ENCODE measurements at places on chromosomes 6 and 20.

- no peak for DNase-seq
Measured at GRCh38 chr6:89120371-89120770, 2.5 kb upstream of the SRSF12 start.

DNA sequence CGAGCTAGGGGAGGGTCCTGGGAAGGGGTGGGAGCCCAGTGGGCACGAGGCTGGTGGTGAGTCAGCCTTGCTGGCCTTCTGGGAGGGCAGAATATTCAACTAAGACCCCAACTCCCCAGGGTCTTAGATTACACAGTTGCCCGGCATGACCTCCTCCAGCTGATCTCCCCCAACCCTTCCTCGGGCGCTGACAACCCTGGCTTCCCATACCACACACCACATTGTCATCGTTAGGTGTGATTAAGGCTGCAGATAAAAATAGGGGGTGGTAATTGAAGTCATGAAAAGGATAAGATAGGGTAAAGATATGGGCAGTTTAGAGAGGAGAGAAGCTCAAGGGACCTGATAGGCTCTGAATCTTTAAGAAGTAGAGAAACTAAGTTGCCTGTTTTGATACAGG, 10.5 kb downstream of the CDC40 start:
- DNase-seq: no peak

- no peak for DNase-seq
Measured at GRCh38 chr6:127191716-127192115, 73.2 kb downstream of the RSPO3 start.

DNA sequence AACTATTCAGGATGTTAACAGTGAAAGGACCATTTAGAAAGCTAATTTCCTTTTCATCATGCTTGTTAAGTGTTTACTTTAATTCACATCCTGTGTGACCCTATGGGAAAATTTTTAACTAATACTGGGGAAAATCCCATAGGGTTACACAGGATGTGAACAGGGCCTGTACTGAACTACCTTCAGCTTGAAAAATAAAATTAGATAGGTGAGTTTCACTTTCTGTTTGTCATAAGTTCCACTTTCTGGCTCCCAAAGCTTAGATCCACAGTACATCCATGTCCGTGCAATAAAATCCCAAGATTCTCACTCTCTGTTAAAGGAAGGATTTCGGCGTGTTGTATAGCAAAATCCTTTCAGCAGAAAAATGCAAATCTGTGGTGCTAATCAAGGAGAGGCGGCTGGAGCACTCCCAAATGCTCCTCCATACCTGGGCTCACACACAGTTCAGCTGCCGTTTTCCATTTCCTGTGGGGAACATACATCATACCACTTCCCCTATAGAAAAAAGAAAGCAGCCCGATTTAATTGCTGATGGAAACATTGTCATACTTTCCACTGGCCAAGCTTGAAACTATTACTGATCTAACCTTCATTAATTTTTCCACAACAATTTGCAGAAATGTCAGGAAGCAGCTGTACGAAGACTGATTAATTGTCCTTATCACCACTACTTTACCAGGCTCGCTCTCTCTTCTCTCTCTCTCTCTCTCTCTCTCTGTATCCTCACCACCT, 125.2 kb downstream of the HIVEP2 start:
- no peak for DNase-seq

DNA sequence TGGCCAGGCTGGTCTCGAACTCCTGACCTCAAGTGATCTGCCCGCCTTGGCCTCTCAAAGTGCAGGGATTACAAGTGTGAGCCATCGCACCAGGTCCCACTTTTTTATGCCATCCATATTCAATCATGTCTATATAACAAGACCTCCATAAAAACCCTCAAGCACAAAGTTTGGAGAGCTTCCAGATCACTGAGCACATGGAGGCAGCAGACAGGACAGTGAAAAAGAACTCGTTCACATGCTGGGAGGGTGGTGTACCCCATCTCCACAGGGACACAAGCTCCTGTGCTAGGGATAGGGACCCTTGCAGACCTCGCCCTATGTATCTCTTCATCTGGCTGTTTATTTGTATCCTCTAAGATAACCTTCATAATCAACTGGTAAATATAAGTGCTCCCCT, 30.3 kb downstream of the KIF13A start:
- DNase-seq: no peak

GRCh38 chr20:46322641-46323040, 14.3 kb upstream of the CDH22 start:
- no peak for DNase-seq

GRCh38 chr20:32116079-32116521, 6.6 kb downstream of the TM9SF4 start:
- no peak for DNase-seq

DNA sequence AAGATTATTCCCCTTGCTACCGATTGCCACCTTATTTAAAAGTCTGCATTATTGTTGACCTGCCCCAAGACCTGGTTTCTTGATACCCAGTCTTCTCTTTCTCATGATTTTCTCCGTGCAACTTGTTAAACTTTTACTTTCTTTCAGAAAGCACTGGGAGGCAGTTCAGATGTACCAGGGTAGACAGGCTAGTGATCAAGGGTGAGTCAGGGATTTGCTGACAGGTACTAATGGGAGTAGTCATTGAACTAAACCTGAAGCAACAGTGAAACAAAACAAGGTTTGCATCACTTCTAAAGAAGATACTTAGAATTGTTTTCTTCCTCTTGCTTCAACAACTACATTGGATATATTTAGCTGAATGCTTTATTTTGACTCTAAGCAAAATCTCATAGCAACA, 124.4 kb downstream of the KCNQ5 start:
- DNase-seq: no peak

- DNase-seq: no peak
Measured at GRCh38 chr6:118216751-118217150, 309.7 kb downstream of the SLC35F1 start.

DNA sequence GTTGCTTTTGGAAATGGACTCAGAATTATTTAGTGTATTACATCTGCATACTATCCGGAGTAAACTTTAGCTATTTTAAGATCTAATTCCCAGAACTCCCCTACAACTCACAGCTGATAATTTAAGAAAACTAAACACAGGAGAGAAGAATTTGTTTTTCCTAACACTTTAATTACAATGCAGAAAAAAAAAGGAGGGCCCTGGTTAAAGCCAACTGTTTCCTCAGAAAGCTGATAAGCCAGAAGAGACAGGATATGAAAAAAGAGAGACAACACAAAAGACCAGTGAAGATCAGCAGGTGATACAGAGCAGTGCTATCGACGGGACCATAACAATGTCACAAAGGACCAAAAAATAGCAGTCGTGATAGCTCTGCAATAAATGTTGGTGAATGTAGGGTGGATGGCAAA, 5.8 kb downstream of the IFNGR1 start:
- DNase-seq: no peak

GRCh38 chr20:25644814-25645213, 21.0 kb upstream of the NANP start:
- no peak for DNase-seq

- no peak for DNase-seq
Measured at GRCh38 chr20:53824779-53825178, 231.1 kb upstream of the ZNF217 start.

- DNase-seq: peak; percentile 70
Measured at GRCh38 chr20:59495894-59496510, 108.3 kb upstream of the PHACTR3 start.

GRCh38 chr6:151561238-151561637, 67.4 kb downstream of the CCDC170 start:
- DNase-seq: no peak

- DNase-seq: no peak
Measured at GRCh38 chr20:49237531-49237930, 18.3 kb downstream of the DDX27 start.

DNA sequence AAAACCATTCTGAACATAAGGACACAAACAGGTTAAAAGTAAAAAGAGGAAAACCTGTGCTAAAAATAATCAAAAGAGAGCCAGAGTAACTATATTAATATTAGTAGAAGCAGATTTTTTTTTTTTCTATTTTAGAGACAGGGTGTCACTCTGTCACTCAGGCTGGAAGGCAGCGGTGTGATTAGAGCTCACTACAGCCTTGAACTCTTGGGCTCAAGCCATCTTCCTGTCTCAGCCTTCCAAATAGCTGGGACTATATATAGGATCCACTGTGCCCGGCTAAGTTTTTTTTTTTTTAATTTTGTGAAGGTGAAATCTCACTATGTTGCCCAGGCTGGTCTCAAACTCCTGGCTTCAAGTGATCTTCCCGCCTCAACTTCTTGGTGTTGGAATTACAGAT, 33.4 kb upstream of the PLN start:
- no peak for DNase-seq

DNA sequence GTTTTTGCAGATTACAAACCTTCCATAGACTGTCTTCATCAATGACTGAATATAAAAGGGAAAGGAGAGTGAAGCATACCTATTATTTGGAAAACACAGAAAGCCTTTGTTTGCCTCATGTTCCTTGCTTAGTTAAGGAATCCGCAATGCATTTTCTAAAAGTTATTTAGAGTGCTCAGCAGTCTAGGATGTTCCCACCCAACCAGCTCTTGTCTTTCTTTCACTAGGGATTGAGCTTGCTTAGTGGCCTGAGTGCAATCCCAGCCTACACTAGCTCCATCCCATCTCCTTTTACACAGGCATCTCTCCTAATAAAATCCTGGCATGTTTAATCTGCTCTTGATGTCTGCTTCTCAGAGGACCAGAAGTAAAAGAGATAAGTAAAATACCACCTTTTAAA, 850.5 kb upstream of the GJE1 start:
- no peak for DNase-seq

GRCh38 chr6:156026486-156027247, 571.0 kb upstream of the NOX3 start:
- DNase-seq: no peak

- no peak for DNase-seq
Measured at GRCh38 chr6:151056230-151056907, 183.4 kb upstream of the AKAP12 start.

- DNase-seq: no peak
Measured at GRCh38 chr6:40899684-40900155, 139.3 kb downstream of the UNC5CL start.

GRCh38 chr6:160013987-160014868, 45.3 kb downstream of the IGF2R start:
- DNase-seq: no peak

GRCh38 chr6:81739230-81740195, 13.0 kb downstream of the TENT5A start:
- no peak for DNase-seq

DNA sequence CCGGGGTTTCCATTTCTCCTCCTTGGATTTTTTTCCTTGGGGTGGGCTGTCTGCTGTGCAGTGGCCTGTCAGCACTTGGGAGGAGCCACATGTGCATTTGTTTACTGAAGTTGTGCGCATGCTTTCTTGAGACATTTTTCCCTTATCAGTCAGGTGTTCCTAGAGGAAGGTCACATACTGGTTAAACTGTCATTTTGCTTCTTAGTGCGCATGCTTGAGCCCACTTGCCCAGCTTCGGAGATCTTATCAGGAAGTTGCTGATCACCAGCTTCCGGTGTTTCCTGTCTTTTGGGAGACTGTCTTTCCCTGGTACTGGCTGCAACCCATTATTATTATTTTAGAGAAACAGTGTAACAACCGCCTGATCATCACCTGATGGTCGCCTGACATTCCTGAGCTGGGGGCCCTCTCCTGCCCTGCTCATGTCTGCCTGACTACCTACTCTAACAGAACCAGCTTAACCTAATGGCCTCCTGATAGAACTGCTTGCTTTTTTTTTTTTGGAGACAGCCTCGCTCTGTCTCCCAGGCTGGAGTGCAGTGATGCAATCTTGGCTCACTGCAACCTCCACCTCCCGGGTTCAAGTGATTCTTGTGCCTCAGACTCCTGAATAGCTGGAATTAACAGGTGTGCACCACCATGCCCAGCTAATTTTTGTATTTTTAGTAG, 378 bp upstream of the ERVFRD-1 start:
- DNase-seq: no peak

GRCh38 chr6:149094934-149095351, 222.6 kb upstream of the TAB2 start:
- DNase-seq: no peak
